Panc1 (cell line): ENCODE measurements at places on chromosomes 13 and 19.

- DNase-seq = no peak
These were observed 502 bp downstream of the VRK3 start for GRCh38 chr19:50024719-50025021.

- DNase-seq = no peak
These were observed 201.8 kb downstream of the COL4A1 start for GRCh38 chr13:110105136-110105535.

DNA sequence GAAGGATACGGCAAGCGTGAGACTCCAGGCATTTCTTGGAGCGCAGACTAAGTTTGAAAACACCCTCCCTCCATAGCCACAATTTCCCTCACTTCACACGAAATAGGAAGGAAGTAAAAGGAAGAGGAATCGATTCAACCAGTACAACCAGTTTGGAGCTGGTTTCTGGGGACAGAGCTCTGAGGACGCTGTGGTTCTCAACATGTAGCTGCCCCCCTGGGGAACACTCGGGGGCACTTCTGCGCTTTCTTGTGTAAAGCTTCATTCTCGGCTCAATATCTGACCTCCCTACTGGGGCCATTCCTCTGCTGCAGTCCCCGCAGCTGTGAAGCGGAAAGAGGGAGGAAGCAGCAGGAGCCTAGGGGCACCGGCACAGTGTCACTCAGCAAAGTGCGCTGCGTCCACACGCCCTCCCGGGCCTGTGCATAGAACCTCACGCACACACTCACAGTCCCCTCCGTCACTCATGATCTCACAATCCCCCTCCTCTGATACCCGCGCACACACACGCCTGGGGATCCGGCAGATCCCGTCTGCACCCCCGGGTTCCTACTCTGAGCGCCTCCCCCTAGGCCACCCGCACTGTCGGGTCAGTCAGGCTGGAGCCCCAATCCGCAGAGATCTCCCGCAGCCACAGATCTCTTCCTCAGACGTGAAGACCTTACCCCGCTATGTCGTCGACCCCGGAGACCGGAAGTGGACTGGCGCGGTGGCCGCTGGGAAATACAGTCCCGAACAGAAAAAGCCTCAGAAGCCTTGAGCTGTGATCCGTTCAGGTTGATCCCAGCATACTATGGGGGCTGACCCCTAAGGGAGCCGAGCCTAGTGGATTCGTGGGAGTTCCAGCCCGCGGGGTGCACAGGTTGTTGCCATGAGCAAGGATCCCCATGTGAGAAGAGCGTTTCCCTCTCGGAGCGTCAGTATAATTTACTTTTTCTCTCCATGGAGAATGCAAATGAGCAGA lies at the start of gene ZNF780A:
TSS of gene ZNF780A (minus strand) at position 703 of the 964 bp plus-strand sequence. CDS start 6,190 bp downstream, outside the sequence.
- DNase-seq = peak; percentile 100

- DNase-seq = no peak
These were observed 253.6 kb upstream of the DACH1 start for GRCh38 chr13:72120632-72121031.

GRCh38 chr13:69580255-69580654 lies 527.4 kb upstream of the ATXN8OS start:
- no peak for DNase-seq

GRCh38 chr19:3730457-3730958 lies 22.3 kb downstream of the TJP3 start:
- no peak for DNase-seq

GRCh38 chr13:113116206-113116800 lies 6.3 kb upstream of the F10 start:
- DNase-seq = no peak

GRCh38 chr13:27562457-27562856 lies 57.9 kb downstream of the LNX2 start:
- DNase-seq = no peak

DNA sequence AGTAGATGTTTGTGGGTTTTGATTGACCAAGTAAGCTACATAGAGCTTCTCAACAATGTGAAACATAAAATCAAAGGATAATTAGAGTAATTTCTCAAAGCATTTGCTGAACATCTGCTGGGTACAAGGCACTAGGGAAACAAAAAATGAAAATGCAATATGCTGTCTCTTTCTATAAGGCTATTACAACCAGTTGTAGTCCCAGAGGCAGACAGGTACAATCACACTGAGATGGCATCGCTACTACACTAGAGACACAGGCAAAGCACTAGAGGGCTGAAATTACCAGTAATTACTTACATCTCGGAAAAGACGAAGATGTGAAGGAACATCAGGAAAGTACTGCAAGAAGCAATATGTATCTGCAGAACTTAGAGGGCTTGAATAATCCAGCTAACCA lies 133.3 kb downstream of the LHFPL6 start:
- DNase-seq = no peak

DNA sequence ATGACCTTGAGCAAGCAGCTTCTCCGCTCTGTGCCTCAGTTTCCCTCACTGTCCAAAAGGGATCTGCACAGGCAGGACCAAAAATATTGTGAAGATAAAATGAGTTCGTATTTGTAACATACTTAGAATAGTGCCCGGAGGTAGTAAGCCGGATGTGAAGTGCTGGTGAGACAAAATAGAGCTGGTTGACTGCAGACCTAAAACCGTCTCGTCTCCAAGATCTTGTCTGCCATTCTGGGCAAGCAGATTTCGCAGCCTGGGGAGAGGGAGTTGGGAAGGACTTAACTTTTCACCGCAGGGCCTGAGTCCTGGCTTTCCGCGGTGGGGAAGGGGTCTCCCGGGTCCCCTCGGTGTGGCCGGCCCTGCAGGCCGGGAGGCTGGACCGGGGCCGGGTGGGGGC lies 8.2 kb upstream of the BBC3 start:
- no peak for DNase-seq

DNA sequence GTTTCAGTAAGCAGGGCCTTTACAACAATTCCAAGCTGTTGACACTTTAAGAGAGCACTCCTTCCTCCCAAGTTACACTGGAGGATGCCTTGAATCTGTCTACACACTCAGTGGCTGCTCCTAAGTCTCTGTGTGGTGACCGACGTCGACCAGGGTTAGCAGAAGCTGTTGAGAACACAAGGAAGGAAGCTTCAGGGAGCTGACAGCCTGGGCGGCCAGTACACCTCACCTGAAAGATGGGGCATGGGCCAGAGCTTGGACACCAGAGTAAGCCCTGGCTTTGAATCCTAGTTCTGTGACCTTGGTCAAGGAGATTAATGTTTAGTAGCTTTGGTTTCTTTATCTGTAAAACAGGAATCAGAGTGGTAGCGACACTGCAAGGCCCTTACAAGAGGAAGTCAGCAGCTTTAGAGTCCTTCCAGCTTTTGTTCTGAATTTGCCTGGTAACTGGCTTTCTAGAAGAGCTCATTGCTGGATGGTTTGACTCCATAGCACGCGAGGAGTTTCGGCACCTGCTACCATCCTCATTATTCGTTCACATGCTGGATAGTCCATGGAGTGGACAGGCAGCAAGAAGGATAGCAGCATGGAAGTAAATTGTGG lies 214.2 kb downstream of the FGF9 start:
- DNase-seq = no peak

- DNase-seq = no peak
These were observed 70.0 kb downstream of the CHST8 start for GRCh38 chr19:33691736-33692135.

DNA sequence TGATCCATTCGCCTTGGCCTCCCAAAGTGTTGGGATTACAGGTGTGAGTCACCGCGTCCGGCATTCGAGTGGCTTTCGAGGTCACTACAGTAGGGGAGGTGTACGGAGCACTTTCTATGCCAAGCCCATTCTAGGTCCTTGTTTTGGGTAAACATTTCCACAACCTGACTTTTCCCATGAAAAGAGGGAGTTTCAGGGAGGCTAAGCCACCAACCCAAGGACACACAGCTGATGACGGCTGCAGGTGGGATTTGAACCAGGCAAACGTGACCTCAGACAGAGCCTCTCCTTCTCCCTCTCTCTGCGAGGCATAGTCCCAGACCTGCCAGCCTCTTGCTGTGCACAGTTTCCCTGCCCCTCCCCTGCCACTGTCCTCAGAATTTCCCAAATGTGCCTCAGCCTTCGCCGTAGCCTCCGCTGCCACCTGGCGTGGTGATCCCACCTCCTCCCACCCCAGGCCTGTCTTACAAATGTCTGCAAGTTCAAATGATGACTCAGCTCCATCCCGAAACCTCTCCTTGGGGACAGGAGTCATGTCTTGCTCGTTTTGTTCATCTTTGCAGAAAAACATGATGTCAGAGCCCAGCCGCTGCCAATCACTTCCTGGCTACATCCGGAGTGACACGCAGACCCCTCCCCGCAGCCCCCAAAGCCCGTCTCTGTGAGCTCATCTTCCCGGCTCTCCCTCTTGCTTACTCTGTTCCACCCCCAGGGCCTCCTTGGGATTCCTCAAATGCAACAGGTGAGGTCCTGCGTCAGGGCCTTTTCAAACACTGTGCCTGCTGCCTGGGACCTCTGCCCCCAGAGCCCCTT lies 6.6 kb upstream of the GADD45B start:
- DNase-seq = no peak

- no peak for DNase-seq
These were observed 1479.2 kb downstream of the UQCRFS1 start for GRCh38 chr19:27733551-27734266.

GRCh38 chr19:52533901-52534300 lies 6.4 kb downstream of the ZNF808 start:
- no peak for DNase-seq

DNA sequence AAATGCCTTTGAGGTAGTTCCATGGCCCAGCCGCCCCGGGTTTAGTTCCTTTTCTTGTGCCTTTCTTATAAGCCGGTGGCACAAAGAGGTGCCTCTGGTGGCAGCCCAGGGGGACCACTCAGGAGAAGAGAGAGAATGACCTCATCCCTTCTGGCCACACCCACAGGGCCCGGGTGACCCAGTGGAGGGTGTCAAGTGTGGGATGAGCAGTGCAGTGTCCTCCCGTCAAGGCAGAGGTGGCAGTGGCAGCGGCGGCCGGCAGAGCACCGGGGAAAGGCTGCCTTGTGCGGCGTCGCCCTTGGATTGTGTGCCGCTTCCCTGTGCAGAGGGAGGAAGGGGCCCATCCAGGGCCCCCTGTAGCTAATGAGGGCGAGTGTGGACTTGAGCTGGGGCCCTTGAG lies 47.9 kb downstream of the KDM4B start:
- DNase-seq = no peak

GRCh38 chr13:34822650-34823049 lies 119.4 kb upstream of the NBEA start:
- no peak for DNase-seq

DNA sequence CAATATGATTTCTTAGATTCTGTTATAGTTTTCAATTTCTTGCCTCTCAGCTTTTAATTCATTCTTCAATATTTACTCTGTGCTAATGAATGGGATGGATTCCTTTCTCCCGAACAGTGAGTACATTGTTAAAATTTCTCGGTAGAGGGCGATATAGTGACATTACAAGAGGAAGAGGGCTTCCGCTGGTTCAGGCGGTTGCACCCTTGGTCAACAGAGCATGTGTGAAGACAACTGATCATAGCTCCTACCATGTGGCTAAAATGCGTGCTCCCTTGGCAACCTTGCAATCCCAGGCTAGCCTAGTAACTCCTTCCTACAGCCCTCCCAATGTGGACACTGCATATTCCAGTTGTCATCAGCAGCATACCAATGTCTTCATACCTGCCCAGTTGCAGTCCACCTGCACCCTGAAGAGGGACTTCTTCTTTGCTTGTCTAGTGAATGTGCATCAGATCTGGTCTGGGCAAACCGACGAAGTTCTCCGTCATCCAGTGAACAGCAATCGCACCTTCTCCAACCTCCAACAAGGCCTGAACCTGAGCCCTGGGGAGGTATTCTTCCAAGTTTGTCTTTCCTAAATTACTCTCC lies 653.0 kb upstream of the GPC6 start:
- DNase-seq = no peak

DNA sequence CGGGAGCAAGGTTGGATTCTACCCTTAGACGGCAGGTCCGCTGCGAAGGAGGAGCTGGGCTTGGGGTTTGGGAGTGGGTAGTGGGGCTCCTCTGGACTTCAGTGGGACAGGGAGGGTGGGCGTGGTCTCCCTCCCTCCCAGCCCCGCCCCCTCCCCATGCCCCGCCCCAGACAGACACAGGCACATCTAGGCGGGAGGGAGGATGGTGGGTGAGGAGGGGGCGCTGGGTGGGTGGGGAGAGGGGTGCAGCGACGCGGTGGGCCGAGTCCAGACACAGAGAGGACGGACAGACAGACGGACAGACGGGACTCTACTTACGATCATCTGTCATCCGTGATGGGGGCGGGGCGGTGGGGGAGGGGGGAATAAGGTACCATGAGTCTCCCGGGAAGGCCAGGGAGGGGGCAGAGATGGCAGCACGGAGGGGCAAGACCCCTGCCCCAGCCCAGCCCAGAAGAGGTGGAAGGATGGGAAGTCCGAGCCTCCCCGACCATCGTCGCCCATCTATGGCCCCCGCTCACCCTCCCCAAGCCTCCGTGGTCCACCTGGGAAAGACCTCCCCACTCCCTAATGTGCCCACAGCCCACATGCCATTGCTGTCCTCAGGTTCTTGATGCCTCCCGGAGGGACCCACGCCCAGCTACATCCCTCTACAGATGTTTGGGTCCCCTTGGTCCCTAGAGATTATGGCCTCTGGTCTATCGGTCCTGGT lies 64.8 kb downstream of the UNC13A start:
- DNase-seq = no peak

GRCh38 chr19:4057931-4058692 lies 8.6 kb downstream of the ZBTB7A start:
- no peak for DNase-seq

DNA sequence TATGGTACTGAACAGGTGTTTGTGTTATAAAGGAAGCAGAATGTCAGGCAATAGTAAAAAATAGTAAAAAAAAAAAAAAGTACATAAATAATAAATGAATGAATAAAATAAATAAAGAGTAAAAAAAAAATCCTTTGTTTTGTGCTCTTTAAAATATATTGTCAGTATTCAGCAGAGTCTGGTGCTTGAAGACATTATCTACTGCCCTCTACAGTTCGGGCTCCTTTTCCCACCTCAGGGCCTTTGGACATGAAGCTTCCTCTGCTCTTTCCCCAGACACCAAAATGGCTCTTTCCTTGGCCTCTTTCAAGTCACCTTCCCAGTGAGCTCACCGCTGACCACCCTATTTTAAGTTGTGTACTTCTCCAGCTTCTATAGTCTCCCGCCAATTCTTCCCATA lies 137.5 kb downstream of the TNFRSF19 start:
- DNase-seq = no peak

GRCh38 chr13:27593267-27593666 lies 27.1 kb downstream of the LNX2 start:
- DNase-seq = no peak

DNA sequence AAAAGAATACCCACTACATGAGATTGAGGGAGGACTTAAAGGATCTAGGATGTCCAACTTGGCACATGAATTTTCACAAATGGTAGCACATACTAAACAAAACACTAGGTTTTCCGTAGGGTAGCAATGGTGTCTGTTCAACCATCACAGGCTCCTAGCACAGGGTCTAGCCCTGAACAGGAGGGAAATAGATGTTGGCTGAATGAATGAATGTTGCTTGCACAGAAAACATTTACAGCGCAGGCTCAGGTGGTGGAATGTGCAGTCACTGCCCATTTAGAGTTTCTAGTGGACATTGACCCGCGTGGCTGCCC lies 1.9 kb upstream of the MYCBP2 start:
- DNase-seq = no peak

DNA sequence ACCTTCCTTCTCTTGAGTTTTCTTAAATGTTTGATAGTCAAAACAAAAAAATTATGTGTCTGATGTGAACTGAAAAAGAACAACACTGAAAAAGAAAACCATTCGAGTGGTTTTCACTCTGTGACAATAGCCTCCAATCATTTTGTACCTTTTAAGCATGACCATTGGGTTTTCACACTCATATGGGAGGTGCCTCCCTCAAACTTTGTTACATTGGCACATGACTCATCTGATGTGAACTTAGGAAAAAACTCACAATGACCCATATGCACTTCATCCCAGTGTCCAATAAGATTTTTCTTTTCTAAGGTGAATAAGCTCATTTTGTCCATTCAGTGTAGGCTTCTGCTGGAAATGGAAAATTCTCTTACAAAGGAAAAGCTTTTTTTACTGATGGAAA lies 66.6 kb upstream of the XPO4 start:
- DNase-seq = no peak
